ENCODE measurements at places on chromosomes 16 and 17.

- DNase-seq: no peak
Measured at GRCh38 chr16:49801290-49801689, 54.6 kb downstream of the ZNF423 start.

DNA sequence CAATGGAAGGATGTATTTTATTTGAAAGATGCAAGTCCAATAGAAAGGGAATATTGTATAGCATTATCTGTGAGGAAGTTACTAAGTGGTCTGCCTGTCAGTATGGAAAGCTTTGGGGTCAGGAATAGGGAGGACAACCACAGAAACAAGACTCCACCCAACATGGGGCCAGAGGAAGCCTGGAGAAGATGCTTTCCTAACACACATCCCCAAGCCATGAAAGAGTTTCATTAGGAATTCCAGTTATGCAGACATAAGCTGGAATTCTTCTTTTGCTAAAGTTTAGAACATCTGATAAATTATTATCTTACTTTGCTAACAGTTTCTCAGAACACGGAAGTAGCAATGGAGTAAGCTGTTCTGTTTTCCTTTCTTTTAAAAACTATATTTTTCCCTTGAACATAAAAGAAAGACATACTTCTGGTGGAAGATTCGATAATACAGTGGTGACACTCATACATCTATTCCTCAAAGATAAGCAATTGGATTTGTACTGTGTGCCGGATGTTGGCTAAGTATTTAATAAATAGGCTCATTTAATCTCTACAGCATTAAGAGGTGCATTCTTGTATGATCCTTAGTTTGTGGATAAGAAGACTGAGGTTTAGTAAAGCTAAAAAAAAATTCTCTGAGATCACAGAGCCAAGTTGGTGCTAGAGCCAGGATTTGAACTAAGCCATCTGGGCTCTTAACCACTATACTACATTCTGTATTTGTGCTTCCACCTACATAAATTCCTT is 51.0 kb upstream of the GAS7 start:
- no peak for DNase-seq

DNA sequence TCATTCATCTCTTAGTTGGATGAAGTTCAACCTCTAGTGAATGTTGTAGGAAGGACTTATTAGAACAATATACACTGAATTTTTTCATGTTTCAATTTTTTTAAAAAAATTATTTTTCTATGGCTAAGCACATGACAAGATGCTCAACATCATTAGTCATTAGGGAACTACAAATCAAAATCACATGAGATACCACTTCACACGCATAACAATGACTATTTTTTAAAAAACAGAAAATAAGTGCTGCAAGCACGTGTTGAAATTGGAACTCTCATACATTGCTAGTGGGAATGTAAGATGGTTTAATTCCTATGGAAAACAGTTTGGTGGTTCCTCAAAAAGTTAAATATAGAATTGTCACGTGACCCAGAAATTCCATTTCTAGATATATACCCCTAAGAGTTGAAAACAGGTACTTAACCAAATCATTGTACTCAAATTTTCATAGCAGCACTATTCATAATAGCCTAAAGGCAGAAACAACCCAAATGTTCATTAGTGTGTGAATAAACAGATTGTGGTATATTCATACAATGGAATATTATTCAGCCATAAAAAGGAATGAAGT is 85.2 kb upstream of the AKTIP start:
- DNase-seq: no peak

GRCh38 chr17:66904760-66905624 is 59.5 kb upstream of the CACNG4 start:
- no peak for DNase-seq

DNA sequence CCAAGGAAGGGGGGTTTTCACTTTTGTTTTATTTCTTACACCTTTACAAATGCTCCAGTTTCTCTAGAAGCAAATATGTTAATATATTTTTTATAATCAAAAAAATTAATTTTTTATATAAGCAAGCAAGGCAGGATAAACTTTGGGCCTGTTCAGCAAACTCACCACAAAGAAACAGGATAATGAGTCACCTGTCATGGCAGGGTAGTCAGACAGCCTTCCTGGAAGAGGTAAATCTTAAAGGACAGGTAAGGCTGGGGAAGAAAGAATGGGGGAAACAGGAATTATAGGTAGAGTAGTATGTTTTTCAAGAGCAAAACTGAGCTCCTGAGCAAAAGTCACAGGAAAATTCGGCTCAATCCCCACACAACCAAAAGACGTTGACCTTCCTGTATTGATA is 186.3 kb upstream of the SOX9 start:
- DNase-seq: no peak

GRCh38 chr16:69926241-69926640 is 24.9 kb upstream of the CLEC18A start:
- DNase-seq: no peak

- no peak for DNase-seq
Measured at GRCh38 chr16:23877107-23878070, 41.6 kb downstream of the PRKCB start.

DNA sequence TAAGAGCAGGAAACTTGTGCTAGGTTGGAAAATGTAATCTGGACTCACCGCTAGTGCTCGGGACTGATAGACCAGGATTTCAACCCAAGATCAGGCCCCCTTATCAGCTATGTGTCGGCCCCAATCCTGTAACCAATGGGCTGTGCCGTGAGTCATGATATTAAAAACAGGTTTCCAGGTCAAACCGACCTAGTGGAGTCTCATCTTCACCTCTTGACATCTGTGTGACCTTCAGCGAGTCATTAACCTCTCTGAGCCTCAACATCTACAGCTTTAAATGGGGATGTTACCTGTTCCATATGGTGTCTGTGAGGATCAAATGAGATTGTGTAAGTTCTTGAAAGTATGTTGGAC is 512 bp downstream of the PMM2 start:
- DNase-seq: no peak

- DNase-seq: no peak
Measured at GRCh38 chr16:79589601-79590102, 10.9 kb downstream of the MAF start.

- no peak for DNase-seq
Measured at GRCh38 chr17:49875685-49876084, 27.8 kb upstream of the TAC4 start.

GRCh38 chr17:251531-251930 is 70.1 kb upstream of the DOC2B start:
- no peak for DNase-seq

- DNase-seq: no peak
Measured at GRCh38 chr16:11635113-11635652, 33.1 kb upstream of the SNN start.

DNA sequence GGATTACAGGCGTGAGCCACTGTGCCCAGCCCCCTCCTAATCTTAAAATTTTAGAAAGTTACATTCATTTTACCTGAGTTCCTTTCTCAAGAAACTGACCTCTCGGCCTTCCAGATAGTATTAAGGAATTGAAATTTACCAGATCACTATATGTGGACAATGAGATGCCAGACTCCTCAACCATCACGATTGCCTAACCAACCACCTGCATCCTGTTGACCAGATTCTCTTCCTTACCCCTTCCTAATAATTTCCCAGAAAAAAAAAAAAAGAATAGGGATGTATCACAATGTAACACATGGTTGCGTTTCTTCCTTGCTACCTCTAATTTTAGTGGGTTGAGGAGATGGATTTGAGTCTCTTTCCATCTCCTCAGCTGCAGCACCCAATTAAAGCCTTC is 72.1 kb downstream of the BMERB1 start:
- DNase-seq: no peak

All from HFF-Myc (cell line).